ENCODE measurements at places on chromosomes 16 and 17. TPM values are rescaled to one million over a fixed set of nuclear protein-coding genes. Genes with fewer than 3 reads are reported as not detected.

The FOXN1 gene
- total RNA-seq = not detected

The SCNN1B gene
- not detected for total RNA-seq

The ALOX12B gene
- total RNA-seq = 0.19 TPM

The POLR3K gene
- total RNA-seq = 24.0 TPM

The ALOXE3 gene
- total RNA-seq = not detected

The KRTAP9-4 gene
- total RNA-seq = not detected
